ENCODE measurements at places on chromosomes 2 and 18.

DNA sequence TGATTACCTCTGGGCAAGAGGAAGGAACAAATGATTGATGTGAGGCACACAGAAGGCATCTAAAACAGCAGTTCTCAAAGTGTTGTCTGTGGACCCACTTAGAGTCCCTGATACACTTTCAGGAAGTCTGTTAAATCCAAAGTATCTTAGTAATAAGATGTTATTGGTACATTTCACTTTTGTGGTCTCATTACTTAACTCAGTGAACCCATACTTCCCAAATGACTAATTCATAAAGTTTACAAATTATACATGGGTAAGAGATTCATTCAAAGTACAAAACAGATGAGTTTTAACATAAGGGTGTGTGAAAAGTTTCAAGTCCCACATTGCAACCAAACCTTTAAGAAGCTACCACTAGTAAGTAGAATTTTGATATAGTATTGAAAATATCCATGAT lies 440.5 kb downstream of the NUP35 start:
- DNase-seq = no peak

GRCh38 chr2:176461098-176461808 lies 192.0 kb downstream of the MTX2 start:
- no peak for DNase-seq

GRCh38 chr2:174339561-174340399 lies 5.0 kb downstream of the SP9 start:
- DNase-seq = no peak

GRCh38 chr2:75465317-75465984 lies 95.3 kb downstream of the EVA1A start:
- peak; percentile 67 for DNase-seq

DNA sequence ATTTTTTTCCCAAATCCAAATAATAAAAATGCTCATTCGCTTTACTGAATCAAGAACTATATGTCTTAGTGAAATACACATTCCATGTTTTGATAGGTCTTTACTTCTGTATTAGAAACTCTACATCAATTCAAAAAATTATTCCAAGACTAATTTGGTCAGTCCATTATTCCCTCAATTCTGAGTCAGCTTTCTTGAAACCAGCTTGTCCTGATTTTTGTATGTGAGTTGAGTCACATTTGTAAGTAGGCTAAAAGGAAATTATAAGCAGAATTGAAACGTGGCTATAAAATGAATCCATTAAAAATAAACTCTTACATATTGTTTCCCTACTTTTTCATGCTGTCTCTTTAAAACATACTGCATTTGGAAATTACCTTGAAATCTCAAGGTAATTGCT lies 113.0 kb downstream of the DNER start:
- no peak for DNase-seq

DNA sequence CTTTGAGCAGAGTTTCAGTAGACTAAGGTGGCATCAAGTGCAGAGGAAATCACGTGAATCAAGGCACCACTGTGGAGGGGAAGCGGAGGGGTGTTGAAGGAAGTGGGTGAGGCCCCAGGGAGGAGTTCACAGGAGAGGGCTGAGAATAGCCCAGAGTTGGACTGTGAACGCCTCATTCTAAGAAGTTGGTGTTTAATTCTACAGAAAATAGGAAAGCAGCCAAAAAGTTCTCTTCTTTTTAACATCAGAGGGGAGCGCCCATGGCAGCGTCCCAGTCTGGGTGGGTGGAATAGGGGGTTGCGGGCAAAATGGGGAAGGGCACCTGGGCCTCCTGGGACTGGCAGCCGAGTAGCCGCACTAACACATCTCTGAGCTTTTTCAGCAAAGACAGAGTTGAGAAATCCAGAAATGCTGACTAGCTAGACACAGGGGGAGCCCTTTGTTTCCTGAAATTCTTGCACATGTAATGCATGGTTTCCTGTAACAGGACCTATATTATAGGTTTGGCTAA lies 97.0 kb downstream of the NEB start:
- DNase-seq = no peak

GRCh38 chr2:20584045-20584398 lies 66.9 kb downstream of the HS1BP3 start:
- no peak for DNase-seq

DNA sequence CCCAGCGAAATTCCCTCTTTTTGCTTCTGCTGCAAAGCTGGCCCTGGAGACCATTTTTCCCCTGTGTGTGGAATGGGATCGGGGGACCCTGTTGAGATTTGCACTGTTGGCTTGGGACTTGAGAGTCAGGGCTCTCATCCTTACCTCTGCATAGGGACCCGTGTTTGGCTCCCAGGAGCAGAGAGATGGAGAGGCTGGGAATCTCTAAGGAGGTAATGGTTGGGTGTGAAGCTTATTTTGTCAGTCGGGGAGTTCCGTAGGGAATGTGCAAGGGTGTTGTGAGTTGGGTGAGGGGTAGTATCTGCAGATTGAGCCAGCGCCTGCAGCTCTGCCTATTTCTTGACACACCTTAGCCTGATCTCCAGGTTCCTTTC lies 4.5 kb downstream of the GATA6 start:
- DNase-seq = no peak

DNA sequence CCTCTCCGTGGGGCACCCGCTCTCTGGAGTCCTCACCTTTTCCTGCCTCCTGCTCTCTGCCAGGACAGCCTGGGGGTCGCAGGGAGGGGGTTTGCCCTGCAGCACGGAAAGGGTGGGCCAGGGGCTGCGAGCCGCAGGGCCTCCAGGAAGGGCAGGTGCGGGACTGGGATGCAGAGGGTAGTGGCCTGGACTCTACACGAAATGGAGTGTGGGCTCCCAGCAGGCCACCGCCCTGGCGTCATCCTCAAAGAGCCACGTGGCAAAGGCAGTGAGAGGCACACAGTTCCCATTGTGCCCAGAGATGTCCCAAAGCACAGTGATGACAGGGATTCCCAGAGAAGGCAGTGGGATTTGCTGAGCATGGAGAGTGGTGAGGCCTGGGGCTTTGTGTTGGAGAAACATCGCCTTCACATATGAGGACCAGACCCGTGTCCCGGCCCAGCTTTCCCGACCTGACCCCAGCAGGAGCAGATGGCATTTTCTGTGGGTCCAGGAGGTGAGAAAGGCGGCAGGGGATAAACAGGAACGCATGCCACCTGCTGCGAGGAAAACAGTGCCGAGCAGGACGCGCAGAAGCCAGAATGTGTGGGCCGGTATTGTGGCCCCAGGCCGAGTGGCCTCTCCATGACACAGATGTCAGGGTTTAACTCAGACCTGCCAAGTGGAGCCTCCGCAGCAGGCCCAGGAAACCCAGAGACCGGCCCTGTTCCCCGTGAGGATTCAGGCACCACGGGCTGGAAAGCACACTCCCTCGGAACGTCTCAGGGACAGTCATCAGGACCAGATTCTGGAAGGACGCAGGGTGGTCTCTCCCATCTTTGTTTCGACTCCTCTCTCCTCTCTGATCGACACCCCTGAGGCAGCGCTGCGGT lies 855.5 kb upstream of the SALL3 start:
- DNase-seq = no peak

DNA sequence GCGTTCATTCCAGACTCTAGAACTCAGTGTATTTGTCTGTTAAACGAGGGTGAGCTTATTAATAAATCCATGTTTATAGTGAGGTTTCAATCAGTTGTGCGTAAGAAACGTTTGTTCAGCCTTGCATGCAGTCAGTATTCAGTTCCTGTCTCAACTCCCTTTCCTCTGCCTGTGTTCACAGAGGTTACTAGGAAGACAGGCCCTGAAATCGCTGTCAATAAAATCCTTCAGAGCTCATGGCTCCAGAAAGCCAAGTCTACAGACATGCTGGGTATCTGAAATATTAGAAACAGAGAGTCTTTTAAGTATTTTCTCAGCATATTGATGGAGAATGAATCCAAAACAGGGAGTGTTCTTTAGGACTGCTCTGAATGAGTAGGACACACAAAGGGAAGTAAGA lies 75.4 kb downstream of the KLF7 start:
- DNase-seq = no peak

DNA sequence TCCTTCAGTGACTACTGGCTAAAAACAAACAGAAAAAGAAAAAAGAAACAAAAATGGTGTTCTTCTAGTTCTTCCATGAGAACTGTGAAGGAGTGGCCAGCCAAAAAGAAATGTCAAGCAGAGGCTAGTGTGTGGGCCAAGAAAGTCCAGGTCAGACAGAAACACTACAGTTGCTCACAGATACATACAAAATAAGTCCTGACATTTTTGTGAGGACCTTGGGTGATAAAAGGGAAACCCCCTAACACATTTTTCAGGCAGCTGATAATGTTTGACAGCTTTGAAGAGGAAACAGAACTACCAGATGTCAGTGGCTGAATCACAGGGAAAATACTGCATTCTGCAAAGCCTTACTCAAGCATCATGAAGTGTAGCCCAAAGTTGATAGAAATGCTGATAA lies 28.1 kb downstream of the ARHGAP25 start:
- peak; percentile 87 for DNase-seq

DNA sequence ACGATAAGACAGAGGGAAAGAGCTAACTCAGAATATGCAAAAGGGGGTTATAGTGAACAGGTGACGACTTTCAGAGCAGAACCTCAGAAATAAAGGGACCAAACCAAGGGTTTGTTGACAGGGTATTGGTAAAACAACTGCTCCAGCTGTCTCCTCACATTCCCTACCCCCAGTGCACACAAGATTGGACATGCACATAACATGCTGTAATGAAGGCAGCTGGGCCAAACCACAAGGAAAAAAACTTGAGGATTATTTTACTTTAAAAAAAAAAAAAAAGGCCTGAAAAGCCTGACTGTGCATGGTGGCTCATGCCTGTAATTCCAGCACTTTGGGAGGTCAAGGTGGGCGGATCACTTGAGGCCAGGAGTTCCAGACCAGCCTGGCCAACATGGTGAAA lies 3.5 kb downstream of the RBM43 start:
- DNase-seq = peak; percentile 94

- peak; percentile 35 for DNase-seq
These were observed at the start of gene GAD1 for GRCh38 chr2:170816504-170817092. Gene GAD1, plus strand, starts transcription at chr2:170816887. Its CDS starts 1,705 bp downstream, at chr2:170818592.

GRCh38 chr2:58614219-58614618 lies 373.1 kb upstream of the FANCL start:
- no peak for DNase-seq

DNA sequence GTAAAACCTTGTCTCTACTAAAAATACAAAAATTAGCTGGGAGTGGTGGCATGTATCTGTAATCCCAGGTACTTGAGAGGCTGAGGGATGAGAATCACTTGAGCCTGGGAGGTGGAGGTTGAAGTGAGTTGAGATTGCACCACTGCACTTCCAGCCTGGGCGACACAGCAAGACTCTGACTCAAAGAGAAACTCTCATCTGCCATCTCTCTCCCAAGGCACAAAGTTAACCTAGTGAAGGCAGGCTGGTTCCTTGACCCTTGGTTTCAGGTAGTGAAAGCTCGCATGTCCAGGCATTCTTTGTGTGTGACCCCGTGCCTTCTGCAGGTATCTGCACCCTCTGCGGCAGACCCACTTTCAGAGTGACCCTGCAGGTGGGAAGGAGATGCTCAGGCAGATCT lies 100.0 kb downstream of the WDSUB1 start:
- DNase-seq = no peak

- DNase-seq = peak; percentile 34
These were observed 13.9 kb downstream of the SLC19A3 start for GRCh38 chr2:227703961-227704360.

DNA sequence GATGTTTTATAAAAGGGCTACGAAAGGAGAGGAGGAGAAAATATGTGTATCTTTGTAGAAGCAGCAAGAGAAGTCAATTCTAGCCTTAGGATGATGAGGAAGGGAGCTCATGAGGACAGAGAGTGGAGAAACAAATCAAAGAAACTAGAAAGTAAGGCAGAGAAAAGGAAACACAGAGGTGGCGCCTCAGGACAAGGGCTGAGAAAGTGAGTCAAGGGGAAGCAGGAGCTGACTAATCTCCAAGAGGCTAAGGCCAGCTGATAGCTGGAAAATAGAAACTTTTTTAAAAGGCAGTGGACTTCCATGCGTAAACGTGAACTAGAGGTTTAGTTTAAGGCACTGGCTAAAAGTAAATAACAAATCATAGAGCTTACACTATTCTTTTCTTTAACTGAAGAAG lies 173.3 kb downstream of the ANKRD44 start:
- DNase-seq = peak; percentile 58

DNA sequence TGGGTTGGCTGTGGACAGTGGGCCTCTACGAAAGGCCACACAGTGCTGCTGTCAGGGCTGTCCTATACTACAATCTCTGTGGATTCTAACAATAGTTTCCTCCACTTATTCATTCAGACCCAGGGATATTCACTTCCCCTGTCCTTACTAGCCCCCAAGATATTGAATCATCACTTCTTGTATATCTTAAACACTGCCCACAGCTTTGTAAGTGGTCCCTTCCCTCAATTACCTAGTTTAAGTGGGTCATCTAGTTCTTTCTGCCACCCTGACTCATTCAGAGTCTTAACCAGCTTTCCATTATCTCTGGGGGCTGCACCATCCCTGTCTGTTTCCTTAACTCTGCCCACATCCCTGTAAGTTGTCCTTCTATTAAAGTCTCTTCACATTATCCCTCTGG lies 69.2 kb downstream of the CD28 start:
- DNase-seq = no peak

DNA sequence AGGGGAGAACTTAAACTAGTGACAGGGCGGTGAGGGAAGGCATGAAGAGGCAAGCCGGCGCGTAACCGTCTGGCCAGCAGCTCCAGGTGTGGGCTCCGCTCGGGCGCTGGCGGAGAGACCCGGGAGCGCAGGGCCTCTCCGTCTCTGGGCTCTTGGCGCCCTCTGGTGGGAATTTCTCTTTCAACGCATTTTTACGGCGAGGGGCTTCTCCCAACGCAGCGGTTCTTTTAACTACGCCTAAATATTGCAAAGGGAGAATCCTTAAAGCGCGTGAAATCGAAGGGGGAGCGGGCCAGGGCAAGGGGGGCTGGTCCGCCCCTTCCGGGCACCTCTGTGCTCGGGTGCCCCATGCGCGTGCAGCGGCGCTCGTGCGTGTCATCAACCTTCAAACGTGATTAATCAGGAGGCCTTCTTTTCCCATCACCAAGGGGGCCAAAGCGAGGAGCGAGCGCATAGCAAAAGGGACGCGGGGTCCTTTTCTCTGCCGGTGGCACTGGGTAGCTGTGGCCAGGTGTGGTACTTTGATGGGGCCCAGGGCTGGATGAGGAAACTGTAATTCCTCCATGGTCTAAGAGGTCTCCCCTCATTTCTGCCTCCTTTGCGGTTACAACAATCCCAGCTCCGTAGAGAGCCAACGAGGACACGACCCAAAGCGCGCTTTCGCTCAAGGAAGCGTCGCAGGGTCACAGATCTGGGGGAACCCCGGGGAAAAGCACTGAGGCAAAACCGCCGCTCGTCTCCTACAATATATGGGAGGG lies 762 bp upstream of the GAD1 start:
- DNase-seq = peak; percentile 61

GRCh38 chr2:24926602-24927252 lies 6.7 kb upstream of the ADCY3 start:
- peak; percentile 59 for DNase-seq

DNA sequence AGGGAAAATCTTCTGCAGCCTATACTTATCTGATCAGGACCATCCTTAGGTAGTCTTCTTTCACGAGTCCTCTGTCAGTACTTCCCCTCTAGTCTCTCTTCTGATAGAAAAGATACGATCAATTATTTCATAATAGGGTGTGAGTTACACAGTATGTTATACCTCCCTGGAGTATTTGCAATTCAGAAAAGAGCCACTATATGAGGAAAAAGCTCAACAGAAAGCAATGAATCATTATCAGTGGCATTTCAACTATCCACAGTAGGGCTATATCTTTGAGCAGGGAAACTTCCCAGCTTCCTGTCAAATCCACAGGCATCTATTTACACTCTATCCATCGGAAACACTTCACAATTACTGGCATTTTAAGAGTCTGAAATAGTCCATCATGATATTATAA lies 105.3 kb upstream of the ACVR2A start:
- DNase-seq = peak; percentile 11

GRCh38 chr2:73255007-73255644 lies 21.0 kb downstream of the CCT7 start:
- DNase-seq = no peak

- no peak for DNase-seq
These were observed 297.3 kb downstream of the CYP26B1 start for GRCh38 chr2:71850306-71850801.

All from choroid plexus epithelial cell (primary cell).